ENCODE measurements at places on chromosomes 2 and 18.

DNA sequence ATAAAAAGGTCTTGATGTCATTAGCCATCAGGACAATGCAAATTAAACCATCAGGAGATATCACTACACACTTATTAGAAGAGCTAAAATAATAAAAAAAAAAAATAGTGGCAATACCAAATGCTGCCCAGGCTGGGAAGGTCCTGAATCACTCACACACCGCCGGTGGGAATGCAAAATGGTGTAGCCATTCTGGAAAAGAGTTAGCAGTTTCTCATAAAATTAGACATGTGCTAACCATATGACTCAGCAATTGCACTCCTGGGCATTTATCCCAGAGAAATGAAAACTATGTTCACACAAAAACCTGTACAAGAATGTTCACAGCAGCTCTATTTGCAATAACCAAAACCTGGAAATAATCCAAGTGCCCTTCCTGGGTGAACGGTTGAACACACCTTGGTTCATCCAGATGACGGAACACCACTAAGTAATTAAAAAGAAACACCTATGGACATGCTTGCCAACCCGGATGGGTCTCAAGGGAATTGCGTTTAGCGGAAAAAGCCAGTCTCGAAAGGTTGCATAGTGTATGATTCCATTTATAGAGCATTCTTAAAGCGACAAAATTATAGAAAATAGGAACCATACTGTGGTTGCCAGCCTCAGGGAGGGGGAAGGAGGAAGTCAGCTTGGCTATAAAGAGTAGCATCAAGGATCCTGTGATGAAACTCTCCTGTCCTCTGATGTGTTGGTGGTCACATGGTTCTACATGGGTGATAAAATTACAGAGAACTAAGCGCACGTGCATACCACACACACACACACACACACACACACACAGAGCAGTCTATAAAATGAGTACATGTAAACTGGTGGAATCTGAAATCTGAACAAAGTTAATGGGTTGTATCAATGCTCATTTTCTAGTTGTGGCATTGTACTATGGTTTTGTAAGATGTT is 4.6 kb downstream of the MBP start:
- peaks cover 7% of the 10 kb centered on the region for H3K4me1 ChIP-seq
- peaks cover 50% of the 10 kb centered on the region for H3K27me3 ChIP-seq
- H3K36me3 ChIP-seq = no peaks in the 10 kb centered on the region
- no peak for DNase-seq
- no peak overlapping the region for H3K4me3 ChIP-seq
- no peak overlapping the region for H3K27ac ChIP-seq

DNA sequence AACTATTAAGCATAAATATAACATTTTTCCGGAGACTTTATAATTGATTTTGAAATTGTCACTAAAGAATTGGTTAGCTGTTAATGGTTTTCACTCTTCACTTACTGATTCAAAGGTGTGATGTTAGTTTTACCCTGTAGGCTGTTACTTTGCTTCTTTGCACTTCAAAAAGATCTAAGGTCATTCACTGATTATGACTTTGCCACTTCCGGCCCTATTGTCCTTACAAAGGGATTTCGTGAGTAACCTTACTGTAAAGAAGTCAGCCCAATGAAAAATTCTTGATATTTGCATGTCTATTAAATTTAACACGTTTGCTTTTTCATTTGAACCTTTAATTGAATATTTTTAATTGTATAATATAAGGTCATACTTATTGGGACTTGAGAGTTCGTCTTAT is 61.4 kb downstream of the GREB1L start:
- no peaks in the 10 kb centered on the region for H3K27me3 ChIP-seq
- no peak overlapping the region for H3K27ac ChIP-seq
- no peak for DNase-seq

GRCh38 chr18:59038295-59039039 is 101.2 kb upstream of the SEC11C start:
- no peaks in the 10 kb centered on the region for H3K36me3 ChIP-seq
- H3K4me3 ChIP-seq = no peak overlapping the region
- H3K4me1 ChIP-seq = no peaks in the 10 kb centered on the region
- H3K27me3 ChIP-seq = no peaks in the 10 kb centered on the region
- H3K27ac ChIP-seq = no peak overlapping the region
- DNase-seq = no peak

DNA sequence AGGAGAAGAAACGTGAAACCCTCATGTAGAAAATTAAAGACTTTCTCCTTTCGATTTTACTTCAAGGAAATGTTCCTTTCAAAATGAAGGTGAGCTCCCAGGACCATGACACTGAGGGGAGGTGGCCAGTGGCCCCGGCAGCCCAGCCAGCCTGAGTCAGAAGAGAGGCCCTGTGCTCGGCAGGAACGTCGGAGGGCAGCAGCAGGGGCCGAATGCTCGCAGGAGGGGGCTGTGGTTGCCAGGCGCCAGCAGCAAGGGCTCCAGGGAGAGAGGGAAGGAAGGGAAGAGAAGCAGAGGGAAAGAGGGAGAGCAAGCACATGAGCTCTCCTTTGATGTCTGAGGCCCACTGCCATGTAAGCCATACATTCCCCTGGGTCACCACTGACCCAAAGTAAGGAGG is 73.3 kb upstream of the ACKR3 start:
- peaks cover 3% of the 10 kb centered on the region for H3K4me1 ChIP-seq
- H3K36me3 ChIP-seq = no peaks in the 10 kb centered on the region
- H3K27me3 ChIP-seq = no peaks in the 10 kb centered on the region
- no peak overlapping the region for H3K4me3 ChIP-seq

DNA sequence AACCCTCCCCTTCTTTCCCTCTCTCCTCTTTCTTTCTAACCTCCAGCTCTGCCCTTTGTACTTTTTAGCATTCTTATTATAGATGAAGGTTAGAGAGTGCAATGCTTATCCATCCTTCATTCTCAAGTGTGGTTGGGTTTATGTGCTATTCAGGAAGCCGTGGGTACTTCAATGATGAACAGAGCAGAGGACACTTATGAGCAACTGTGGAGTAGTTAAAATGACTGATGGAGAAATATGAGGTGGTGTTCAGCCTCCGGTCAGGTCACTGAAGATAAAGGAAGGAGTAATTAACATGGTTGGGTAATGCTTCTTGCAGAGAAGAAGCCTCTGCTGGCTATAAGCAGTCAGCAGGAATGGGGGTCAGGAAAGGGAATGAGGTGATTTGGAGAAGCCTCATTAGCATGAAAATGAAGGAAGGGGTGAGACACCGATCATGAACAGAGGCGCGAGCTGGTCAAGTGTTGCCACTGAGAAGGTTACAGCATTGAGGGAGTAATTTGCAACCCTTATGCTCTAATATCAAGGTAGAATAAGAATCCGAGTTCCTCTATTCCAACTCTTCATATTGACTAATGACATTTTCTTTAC is 174.7 kb downstream of the LPIN1 start:
- no peaks in the 10 kb centered on the region for H3K36me3 ChIP-seq
- no peak overlapping the region for H3K4me3 ChIP-seq
- DNase-seq = no peak
- H3K4me1 ChIP-seq = peaks cover 5% of the 10 kb centered on the region
- no peak overlapping the region for H3K27ac ChIP-seq
